PC-9 (cell line): ENCODE measurements at places on chromosomes 2 and 18.

- DNase-seq: no peak
These were observed 42.5 kb downstream of the TEX44 start for GRCh38 chr2:231634951-231635875.

- DNase-seq: no peak
These were observed 105.6 kb upstream of the STK17B start for GRCh38 chr2:196277002-196277401.

DNA sequence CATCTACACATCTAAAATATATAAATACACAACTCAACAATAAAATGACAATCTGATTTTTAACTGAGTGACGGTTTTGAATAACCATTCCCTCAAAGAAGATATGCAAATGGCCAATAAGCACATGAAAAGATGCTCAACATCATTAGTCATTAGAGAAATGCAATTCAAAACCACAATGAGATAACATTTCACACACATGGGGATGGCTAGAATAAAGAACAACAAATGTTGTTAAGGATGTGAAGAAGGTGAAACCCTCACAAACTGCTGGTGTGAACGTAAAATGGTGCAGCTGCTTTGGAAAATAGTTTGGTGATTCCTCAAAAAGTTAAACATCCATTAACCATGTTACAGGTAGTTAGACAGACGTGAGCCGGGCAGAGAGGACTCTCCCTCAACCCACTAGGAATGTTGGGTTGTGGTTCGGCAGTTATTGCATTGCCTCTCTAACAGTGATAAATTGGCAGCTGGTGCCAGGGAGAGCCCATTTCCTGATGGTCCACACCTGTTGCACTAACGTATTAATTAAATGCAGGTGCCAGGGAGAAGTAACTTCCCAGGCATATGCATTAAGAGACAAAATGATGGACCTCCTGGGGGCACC lies 22.3 kb upstream of the DUSP2 start:
- no peak for DNase-seq

- DNase-seq: no peak
These were observed 689 bp downstream of the RPRD1A start for GRCh38 chr18:36066686-36067054.

- DNase-seq: no peak
These were observed 103.5 kb upstream of the ASB18 start for GRCh38 chr2:236367506-236368289.

DNA sequence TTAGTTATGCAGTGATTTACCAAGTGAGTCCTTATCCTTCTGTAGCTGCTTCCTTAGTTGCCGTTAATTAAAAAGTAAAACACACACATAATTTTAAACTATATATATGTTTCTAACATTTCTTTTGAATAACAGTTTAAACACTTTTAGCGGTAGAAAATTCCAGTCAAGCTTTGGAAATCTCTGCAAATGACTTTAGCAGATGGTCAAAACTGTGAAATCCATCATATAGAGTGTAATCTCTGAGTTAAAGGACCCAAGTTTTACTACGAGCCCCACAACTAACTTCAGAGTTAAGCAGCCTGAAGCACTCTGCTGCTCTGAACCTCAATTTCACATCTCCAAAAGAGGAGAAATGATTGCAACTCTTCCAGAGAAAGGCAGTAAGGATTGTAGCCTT lies 96.2 kb downstream of the FTCDNL1 start:
- DNase-seq: no peak

- no peak for DNase-seq
These were observed 78.7 kb upstream of the YPEL5 start for GRCh38 chr2:30068067-30068466.

DNA sequence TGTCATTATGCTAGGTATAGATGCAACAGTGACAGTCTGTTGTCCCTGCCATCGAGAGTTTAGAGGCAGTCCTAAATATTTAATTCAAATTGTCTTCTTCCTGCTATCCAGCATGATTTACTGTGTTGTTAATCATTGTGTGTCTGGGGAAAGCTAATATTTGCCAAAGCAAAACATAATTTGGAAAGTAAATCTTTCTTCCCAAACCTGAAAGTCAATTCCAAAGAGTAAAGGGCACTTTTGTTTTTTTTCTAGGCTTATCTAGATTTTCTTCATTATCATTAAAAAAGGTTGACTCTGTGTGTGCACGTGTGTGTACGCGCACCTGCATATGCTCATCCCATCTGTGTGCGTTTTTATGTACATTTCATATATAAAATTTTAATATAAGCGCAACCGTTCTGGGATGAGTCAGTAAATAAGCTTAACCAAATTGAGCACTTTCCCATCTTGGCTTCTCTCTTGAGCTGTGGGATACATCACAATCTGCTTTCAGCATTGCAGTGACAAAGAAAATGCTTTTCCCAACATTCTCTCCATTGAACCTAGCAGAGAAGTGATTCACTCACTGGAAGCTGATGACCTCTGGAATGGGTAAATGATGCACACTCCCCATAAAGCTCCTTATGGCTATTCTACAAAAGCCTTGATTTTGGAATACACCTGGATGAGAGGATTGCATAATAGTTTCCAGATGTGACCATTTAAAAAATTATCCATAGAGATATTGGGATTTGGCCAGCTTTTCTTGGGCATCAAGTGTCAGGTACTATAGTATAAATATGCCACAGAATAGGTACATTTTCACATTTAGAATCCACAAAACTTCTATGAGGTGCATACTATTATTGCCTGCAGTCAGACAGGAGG lies 488.4 kb downstream of the ADCYAP1 start:
- no peak for DNase-seq

- DNase-seq: no peak
These were observed 40.2 kb upstream of the COPS8 start for GRCh38 chr2:237045449-237045848.

DNA sequence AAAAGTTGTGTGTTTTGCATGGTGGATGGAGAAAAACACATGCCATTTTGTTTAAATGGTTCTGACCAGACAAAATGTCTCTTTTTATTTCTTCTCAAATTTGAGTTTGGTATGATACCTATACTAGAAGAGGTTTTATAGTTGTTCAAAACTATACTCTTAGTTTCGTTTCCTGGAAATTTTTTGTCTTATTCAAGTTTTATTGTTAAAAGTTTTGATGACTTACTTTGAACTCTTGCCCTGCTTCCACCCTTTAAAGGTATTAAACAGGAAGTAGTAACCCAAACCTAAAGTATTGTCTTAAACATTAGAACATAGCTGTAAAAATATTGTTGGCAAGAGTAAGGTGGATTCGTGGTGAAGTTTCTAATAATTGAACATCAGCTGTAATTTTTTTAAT lies 98.2 kb downstream of the BABAM2 start:
- no peak for DNase-seq

- no peak for DNase-seq
These were observed 465 bp downstream of the SEPTIN10 start for GRCh38 chr2:109613081-109613921.

- no peak for DNase-seq
These were observed 746.9 kb upstream of the NRXN1 start for GRCh38 chr2:51778806-51779205.

DNA sequence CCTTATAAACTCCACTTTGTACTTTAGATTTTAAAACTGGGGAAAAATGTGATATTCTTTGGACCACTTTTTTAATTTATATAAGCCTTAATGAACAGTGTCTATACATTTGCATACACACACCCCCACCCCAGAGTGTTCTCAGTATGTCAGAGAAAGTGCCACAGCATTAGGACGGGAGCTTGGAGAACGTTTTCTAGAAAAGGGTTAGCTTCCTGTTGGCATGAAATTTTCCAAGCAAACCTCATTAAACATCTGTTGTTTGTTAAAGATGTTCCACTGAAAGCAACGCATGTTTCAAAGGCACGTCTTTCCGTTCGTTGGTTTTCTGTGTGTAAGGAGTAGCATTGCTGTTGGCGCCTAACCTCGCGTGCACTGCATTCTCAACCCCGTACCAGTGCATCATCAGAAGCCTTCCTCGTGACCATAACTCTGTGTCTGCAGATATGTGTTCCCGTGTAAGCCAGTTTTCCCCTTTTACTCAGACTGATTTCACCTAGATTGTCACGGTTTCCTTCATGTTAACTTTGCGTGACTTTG lies 228.5 kb downstream of the ALPK2 start:
- no peak for DNase-seq

DNA sequence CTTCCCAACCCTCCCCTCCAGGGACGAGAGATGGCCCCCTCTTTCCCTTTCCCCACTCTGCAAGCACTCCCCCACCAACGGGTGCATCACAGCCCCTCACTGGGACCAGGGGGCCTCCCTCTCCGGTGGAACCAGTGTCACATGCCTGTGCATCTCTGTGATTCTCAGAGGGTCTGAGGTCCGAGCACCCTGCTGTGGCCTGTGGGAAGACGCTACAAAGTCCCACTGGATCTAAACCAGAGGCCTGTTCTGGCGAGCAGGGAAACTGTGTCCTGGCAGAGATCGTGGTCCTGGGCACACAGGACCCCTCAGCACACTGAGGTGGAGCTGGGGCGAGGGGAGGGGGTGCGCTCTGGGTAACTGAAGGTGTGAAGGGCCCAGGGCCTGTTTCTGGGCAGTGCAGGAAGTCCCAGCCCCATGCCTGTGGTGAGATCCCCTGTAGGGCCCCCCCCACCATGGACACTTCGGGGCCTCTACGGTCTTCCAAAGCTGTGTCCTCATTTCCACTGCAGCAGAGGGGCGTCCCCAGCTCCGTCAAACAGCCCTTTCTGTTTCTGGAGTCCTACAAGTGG lies 8.0 kb downstream of the SNORC start:
- no peak for DNase-seq

- no peak for DNase-seq
These were observed 30.5 kb upstream of the SGPP2 start for GRCh38 chr2:222393733-222394267.

GRCh38 chr2:64869126-64869525 lies 120.1 kb upstream of the SLC1A4 start:
- DNase-seq: no peak

GRCh38 chr2:227292314-227292713 lies 32.7 kb upstream of the MFF start:
- no peak for DNase-seq

DNA sequence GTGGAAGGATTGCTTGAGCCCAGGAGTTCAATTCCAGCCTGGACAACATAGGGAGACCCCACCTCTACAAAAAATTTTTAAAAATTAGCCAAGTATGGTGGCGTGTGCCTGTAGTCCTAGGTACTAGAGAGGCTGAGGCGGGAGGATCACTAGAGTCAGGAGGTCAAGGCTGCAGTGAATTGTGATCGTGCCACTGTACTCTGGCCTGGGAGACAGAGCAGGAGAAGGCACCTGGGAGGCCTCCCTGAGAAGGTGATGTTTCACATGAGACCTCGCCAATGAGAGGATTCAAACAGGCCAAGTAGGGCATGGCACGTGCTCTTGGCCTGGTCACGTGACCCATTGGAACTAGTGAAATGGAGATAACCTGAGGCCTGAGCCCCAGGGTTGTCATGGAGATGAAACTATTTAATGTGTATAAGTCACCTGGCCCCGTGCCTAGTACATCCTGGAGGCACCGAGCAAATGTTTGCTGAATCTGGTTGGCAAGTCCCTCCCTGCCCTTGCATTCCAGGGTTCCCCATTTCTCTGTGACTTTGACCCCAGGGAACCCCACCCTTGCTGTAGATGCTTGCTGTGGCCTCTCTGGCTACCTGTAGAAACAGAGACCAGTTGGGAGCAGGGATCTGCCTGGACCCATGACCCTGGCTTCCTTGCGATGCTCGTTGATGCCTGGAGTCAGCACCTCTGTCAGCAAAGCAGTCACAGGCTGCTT lies 26.1 kb upstream of the ROCK2 start:
- peak; percentile 91 for DNase-seq

GRCh38 chr2:64678771-64679590 lies 25.3 kb upstream of the SERTAD2 start:
- DNase-seq: no peak
